ENCODE measurements at places on chromosomes 3 and 15.

DNA sequence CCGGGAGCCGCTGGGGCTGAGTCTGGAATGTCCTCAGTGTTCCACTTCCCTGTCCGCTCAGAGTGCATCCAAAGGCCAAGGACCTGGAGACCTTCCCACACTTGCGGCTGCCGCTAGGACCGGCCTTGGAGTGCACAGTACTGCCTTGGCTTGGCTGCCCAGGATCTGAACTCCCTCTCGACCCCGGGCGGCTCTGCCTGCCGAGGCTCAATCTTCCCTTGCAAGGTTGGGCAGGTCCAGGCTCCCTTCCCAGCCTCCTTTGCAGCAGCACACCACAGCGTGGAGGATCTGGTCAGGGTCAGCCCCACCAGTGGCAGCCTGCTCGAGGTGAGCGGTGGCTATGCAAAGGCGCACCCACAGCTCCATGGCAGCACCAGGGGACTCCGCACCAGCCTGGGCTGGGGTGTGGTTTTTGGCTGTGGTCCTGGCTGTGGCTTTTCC lies 69.2 kb downstream of the PLXNA1 start:
- DNase-seq: no peak

GRCh38 chr3:182583545-182583944 lies 209.8 kb upstream of the ATP11B start:
- no peak for DNase-seq

DNA sequence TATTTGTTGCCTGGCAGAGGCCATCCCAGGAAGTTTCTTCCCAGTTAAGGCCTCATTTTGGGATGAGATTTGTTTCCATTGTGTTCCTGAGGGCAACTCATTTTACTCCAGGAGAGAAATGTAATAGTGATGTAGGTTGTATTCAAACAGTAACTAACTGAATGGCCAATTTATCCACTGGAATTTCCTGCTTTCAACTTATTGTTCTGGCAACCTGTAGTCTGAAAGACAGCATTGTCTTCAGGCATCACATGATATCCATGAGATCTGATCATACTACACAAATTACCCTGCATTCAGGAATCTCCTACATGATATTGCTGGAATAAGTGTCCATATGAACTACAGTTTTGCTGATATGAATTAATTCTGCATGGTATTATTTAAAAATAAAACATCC lies 79.5 kb upstream of the FGF7 start:
- no peak for DNase-seq

- no peak for DNase-seq
Measured at GRCh38 chr3:155270485-155271342, 22.8 kb downstream of the STRIT1 start.

- no peak for DNase-seq
Measured at GRCh38 chr3:56251343-56251945, 216.8 kb downstream of the ERC2 start.

- DNase-seq: no peak
Measured at GRCh38 chr3:160355826-160356225, 43.2 kb downstream of the IFT80 start.

DNA sequence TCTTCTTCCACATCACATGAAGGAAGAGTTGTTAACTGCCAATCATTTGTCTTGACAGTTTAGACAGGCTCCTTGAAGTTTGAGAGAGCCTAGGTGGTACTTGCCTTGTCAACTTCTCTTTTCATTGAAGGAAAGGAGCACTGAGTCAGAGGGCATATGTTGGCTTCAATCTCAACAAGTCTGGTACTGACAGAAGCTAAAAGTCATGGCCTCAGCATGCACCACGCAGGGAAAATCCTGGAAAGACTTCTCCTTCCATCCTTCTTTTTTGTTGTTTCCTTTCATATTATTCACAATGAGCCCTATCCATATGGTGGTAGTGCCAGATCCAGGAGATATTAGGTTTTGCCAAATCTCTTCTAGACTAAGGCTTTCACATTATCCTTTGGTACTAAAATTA lies 1272.5 kb downstream of the ROBO1 start:
- DNase-seq: no peak

- DNase-seq: no peak
Measured at GRCh38 chr3:113825090-113825489, 13.5 kb upstream of the GRAMD1C start.

- DNase-seq: peak; percentile 16
Measured at GRCh38 chr15:80234883-80235282, 17.1 kb downstream of the CTXND1 start.

- no peak for DNase-seq
Measured at GRCh38 chr15:49769225-49769624, 148.4 kb downstream of the DTWD1 start.

DNA sequence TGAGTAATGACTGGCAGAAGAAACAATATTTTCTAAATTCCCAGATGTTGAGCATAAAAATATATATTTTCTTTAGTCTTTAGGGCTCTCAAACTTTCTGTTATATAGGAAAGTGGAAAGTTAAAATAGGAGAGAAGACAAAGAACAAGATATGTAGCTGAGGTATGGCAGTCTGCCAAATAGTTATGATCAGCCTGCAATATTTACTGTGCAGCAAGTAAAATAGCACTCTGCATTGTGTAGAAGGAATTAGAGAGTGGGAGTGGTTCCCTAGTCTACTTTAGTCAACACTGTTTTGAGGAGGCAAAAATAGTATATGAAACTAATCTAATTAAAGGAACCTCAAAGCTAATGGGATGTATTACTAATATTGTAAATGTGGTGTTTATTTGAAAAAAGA lies 978.1 kb upstream of the ALCAM start:
- DNase-seq: no peak

DNA sequence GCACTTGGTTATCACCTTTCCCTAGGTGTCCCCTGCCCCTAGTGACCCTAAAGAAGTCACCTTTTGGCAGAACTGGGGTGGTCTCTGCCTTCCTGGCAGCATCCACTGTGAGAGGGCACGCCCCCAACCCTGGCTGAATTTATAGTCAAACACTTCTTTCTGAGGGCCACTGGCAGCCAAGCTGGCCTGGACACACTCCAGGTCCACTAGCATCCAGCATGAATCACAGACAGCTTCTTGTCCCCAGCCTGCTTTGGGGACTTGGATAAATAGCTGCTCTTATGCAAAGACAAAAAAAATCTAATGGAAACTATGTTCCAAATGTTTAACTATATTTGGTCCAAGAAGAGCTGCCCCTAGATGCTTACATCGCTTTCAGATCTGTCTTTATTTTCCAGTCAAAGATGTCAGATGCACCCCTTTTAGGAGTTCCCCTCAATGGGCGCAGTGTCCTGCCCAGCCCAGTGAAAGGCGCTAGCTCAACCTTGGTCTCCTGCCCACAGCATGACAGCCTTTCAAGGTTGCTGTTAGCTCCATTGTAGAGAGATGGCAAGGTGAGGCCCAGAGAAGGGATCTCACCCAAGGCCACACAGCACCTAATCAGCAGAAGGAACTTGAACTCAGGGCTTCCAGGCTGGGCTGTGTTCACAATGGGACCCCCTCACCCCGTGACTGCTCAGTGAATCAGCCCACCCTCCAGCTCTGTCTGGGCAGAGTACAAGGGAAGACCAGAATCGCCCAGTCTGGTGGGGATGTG lies 7.0 kb downstream of the RASL12 start:
- DNase-seq: no peak

- no peak for DNase-seq
Measured at GRCh38 chr3:123971406-123971805, 10.4 kb upstream of the CCDC14 start.

DNA sequence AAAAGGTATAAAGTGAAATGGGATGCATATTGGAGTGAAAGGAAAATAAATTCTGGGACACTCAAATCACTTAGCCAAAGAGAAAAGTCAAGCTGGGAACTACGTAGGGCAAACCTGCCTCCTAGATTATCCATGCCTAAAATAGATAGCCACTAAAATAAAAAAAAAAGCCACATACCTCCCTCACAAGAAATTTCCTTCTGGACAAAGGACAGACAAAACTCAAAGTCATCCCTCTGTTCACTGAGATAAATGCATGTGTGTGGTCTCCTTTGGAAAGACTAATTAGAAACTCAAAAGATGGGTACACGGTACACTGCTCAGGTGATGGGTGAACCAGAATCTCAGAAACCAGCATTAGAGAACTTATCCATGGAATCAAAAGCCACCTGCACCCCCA lies 65.2 kb upstream of the MME start:
- no peak for DNase-seq

DNA sequence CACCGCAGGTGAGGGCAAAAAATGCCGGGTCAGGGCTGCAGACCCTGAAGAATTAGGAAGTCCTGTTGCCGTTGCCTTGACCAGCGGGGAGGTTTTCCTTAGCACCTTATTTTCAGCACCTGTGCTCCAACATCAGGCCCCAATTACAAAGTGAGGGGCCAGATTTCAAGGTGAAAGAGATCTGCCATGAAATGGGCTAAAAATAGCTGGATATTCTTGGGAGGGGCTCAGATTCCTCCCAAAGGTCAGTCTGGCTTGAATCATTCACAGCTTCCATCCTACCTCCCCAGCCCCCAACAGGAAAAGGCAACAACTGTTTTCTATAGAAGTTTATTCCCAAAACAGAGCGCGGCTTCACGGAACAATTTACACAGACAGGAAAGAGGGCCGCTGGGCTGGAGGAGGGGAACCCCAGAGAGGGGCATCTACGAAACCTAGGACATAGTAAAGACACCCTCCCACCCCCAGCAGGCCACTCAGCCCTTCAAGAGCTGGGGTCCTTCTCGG lies 941 bp upstream of the SLC26A6 start:
- no peak for DNase-seq

GRCh38 chr3:120171134-120171873 lies 77.1 kb upstream of the GSK3B start:
- no peak for DNase-seq

DNA sequence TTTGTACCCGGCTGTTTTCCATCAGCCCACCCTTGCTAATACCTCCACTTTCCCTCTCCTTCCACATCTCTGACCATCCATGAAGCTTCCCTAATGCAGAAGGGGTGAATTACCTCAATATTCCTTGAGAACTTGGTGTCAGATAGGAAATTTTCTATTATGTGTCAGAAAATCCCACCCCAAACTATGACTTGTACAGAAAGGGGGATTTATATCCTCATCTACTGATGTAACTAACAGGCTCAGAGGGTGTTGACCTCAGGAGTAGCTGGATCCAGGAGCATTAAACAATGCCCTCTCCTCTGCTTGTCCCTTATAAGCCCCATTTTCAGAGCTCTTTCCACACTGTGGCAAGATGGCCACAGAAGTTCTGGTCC lies 242.8 kb upstream of the TLE3 start:
- DNase-seq: no peak

DNA sequence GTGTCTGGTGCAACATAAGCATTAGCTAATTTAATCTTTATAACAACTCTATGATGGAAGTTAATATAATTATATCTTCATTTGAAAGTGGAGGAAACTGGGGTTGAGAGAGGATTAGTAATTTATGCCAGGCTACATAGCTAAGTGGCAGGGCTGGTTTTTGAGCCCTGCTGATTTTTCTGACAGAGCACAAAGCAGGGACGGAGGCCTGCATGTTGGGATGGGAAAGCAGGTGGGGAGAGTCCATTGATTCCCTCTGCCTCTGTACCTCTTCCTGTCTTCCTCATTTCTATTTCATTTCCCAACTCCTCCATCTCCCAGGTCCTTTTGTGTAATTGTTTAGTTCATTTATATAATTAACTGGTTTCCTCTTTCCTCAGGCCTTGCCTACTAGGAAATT lies 251.6 kb upstream of the ZPLD1 start:
- no peak for DNase-seq

- DNase-seq: no peak
Measured at GRCh38 chr15:89912674-89913396, at the start of gene ARPIN. Gene ARPIN (minus strand): TSS chr15:89912952. CDS start chr15:89912835, 117 bp downstream.

DNA sequence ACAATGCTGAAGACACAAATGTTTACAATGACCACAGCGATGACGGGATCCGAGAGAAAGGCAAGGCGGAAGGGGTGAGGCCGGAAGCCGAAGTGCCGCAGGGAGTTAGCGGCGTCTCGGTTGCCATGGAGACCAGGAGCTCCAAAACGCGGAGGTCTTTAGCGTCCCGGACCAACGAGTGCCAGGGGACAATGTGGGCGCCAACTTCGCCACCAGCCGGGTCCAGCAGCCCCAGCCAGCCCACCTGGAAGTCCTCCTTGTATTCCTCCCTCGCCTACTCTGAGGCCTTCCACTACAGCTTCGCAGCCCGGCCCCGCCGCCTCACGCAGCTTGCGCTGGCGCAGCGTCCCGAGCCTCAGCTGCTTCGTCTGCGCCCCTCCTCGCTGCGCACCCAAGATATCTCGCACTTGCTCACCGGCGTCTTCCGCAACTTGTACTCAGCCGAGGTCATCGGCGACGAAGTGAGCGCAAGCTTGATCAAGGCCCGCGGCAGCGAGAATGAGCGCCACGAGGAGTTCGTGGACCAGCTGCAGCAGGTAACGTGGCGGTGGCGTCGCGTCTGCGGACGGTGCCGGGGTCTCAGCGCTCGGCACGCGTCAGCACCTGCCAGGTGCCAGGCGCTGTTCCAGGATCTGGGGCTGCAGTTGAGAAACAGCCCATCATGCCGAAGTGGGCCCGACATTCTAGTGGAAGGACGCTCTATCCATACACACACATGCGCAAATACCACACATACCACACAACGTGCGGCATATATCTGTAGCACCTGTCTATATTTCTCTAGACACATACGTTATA lies at the start of gene DLEC1:
Gene DLEC1, plus strand, starts transcription at position 108 of the 798 bp plus-strand sequence. Its CDS starts 18 bp downstream, at position 126.
- peak; percentile 74 for DNase-seq

DNA sequence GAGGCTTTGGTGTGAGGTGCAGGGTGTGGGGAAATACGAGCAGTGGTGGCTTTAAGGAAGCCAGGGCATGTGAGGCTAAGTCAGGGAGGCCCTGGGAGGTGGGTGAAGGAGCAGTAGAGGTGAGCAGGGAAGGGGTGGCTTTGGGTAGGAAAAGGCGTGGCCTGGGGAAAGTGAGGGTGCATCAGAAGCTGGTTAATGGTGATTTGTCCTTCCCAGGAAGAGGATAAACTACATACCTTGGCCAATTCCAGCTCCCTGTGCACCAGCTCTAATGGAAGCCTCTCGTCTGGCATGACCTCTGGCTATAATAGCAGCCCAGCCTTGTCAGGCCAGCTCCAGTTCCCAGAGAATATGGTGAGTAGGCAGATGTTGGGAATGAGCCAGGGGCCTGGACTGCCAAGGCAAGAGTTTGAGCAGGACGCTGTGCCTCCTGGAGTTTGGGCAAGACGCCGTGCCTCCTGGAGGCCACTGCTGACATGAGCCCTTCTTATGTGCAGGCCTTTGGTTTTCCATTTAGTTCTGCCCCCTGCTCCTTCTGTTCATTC lies 41.3 kb downstream of the CDAN1 start:
- no peak for DNase-seq

- no peak for DNase-seq
Measured at GRCh38 chr15:43493703-43494472, 932 bp upstream of the TP53BP1 start.

GRCh38 chr15:76483752-76484151 lies 147.2 kb downstream of the ISL2 start:
- no peak for DNase-seq

DNA sequence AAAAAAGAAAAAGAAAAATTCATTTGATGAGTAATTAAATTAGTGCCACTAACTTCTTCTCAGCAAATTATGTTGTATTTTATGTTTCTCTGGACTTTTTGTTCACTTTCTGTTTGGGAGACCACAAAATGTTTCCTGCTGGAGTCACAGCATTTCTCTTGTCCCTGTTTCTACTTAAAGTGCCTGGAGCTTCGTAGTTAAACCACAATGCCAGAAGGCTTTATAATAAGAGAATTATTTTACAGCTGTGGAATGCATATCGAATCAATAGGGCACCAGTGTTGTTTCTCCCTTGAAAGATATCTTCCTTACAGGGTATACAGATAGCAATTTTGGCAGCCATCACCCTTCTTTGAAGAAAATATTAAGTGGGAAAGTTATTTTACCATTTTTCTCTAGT lies 3.2 kb downstream of the DTWD1 start:
- no peak for DNase-seq
